ENCODE measurements at places on chromosomes 13 and 19.

DNA sequence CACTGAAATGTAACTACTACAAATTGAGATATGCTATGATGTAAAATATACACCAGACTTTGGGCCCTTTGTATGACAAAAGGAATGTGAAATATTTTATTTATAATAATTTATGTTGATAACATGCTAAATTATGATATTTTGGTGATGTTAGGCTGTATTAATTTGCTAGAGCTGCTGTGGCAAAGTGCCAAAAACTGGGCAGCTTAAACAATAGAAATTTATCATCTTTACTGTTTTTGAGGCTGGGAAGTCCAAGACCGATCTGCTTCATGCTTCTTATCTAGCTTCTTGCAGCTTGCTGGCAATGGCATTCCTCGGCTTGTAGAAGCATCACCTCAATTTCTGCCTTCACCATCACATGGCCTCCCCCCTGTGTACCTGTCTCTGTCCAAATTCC, 245.0 kb downstream of the GPC5 start:
- DNase-seq, result no peak

- DNase-seq, result no peak
Observed at GRCh38 chr13:20132052-20132634, 28.7 kb downstream of the GJA3 start.

DNA sequence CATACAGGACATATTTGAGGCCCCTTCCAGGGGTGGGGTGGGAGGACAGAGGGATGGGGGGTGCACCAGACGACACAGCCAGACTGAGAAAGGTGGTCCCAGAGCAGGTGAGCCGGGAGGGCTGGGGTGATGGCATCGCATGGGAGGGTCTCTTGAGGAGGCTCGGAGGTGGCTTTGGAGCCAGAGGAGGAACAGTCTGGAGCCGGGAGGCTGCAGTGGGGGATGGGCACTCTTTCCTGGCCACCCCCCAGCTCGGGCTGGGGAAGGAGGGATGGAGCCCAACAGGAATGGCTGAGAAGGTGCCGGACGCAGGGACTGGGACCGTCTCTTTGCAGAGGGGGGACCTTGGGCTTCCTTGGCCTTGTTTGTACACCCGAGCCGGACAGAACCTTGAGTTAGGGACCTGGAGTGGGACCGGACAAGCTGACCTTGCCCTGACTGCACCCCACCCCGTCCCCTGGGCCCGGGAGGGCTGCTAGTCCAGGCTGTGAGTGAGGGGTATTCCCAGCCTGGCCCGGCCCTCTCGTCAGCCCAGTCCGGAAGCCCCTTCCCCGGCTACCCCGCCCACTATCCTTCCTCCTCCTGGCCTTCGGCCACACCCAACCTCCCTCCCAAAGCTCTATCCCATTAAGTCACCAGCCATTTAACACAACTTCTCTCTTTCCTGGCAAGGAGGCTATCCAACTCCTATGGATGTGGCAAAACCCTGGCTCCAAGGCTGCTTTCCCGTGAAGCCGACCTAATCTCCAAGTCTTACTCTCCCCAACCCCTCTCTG, 816 bp upstream of the TBXA2R start:
- DNase-seq, result no peak

GRCh38 chr19:50932690-50933083, 20.2 kb downstream of the KLK5 start:
- no peak for DNase-seq

GRCh38 chr19:4097501-4097900, 26.4 kb downstream of the MAP2K2 start:
- no peak for DNase-seq

- no peak for DNase-seq
Observed at GRCh38 chr19:22116760-22117159, 64.5 kb downstream of the ZNF257 start.

DNA sequence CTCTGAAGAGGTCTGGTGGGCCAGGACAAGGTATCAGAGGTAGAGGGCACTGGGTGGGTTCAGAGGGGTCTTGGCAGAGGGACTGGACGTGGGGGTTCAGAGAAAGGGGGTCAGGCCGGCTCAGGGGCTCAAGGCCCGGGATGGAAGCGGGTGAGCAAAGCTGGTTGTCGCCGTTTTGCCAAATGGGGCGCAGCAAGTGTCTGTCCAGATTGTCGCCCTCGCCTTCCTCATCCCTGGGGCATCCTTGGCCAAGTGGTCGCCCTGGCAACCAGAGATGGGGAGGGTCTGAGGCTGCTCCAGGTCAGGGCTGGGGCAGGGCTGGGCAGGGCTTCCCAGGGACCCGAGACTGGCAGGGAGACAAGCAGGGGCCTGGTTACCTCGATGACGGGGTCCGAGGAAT, 6.8 kb downstream of the DOHH start:
- DNase-seq, result no peak

GRCh38 chr13:25440061-25440460, 68.3 kb downstream of the ATP8A2 start:
- DNase-seq, result no peak

DNA sequence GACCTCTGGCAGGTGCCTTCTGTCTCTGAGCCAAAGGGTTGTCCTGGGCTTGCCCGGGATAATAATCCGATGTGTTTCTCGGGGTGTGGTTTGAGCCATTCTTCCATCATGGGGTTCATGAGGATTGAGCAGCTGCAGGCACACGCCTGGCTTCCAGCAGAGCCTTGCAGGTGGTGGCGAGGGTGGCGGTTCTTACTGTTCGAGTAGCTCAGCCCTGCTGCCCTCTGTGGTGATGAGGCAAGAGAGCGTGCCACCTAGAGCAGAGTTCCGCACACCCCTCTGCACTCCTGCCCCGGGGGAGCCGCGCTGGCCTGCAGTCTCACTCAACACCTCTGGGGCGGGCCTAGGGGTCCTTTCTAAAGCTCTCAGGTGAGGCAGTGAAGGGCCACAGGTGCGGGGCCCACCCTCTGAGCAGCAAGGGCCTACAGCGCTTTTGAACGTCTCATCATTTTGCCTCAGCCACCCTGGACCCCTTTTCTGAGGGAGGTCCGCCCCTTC, 3.8 kb downstream of the SCN1B start:
- no peak for DNase-seq

DNA sequence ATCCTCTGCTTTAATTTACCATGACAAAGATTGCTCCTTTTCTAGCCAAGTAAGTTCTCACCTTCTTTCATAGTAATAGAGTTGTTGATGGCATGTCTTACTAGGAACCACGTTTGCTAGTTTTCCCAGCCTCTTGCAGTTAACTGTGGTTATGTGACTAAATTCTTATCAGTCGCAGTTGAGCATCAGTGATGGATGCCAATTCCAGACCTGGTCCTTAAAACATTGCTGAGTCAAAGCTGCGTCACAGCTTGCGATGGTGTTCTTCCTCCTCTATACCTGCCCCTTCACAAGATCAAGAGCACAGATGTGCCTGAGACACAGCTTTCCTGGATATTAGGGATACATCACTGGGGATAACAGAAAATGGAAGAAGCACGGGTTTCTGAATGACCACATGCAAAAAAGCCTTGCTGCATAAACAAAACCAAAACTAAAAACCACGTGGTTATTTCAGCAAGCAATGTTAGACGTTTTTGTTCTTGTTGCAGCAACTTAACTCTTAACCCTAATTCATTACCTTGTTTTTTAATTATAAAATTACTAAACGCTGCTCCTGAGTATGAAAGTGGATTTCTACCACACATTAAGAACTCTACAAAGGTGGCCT, 97.6 kb upstream of the DACH1 start:
- no peak for DNase-seq

GRCh38 chr13:113118261-113119021, 4.2 kb upstream of the F10 start:
- DNase-seq, result no peak

DNA sequence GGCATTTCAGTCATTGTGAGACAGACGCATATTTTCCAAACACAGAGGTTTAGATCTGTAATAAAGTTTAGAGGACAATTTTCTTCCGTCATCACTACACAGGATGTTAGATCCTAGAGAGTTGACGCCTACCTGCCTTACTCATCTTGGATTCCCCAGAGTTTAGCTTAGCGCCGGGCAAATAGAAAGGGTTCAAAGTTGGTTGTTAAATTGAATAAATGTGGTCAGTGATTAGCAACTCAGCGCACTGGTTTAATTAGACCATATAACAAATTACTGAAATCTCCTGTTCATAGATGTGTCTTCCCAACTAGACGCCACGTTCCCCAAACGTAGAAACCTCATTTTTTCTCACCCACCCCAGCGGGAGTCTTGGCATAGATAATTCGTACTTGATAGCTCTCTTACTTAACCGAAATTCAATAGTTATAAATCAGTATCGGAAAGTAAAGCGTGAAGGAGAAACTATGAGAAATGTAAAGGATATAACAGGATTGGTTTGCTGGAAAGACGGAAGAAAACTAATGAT, 726 bp upstream of the UFM1 start:
- no peak for DNase-seq

- no peak for DNase-seq
Observed at GRCh38 chr13:109401307-109401706, 385.1 kb downstream of the IRS2 start.

DNA sequence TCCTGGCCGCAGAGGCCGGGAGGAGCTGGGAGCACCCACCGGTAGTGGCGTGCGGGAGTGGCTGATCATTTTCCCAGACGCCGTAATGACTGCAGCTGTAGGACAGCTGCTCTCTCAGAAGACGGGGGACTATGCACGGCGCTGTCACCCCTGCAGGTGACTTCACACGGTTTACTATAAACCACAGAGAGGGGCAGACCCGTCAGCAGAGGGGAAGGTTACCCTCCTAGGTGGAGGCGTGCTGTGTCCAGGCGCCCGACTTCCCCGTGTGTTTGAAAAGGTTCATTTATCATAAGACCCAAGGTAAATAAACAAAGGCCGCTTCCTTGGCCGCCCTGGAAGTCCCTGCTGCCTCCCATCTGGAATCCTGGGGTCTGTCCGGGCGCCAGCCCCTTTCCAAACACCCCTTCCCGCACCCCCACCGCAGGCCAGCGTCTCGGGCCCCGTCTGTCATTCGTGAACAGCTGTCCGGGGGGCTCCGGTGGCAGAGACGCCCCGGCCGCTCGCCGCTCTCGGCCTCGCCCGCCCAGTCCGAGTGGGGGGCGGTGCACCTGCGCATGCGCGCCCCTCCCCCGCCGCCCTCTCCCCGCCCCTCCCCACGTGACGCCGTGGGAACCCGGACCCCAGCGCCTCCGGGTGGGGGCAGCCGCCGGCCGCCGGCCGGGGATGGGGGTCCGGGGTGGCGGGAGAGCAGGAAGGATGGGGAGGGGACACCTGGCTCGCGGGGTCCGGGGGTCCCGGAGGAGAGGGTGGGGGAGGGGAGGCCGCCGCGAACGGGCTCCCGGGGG, 915 bp downstream of the SHC2 start:
- DNase-seq, result no peak

DNA sequence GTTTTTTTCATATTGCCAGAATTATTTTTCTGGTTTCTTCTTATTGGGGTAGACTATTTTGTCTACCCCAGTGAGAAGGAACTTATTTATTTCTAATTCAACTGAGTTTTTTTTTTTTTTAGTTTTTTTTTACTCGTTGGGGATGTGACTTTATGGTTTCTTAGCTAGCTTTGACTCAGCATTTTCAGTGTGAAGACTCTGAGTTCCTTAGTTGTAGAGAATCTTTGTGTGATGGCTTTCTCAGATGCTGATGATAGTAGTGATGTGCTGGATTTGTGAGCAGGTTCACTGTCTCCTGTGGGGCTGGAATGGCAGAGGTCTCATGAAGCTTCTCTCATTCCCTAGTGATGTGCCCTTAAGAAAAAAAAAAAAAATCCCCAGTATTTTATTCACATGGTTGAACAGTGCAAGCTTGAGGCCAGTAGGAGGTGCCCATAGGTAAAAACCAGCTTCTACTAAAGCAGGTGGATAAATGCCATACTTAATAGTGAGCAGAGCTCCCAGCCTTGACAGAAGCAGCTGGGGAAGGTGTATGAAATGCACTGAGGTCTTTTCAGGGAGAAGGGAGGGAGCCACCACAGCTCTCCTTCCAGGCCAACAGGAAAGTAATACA, 106.2 kb upstream of the KLF5 start:
- DNase-seq, result no peak

- no peak for DNase-seq
Observed at GRCh38 chr13:24511816-24512196, 772 bp downstream of the PARP4 start.

- DNase-seq, result no peak
Observed at GRCh38 chr19:1304197-1304924, 18.7 kb downstream of the EFNA2 start.

GRCh38 chr13:44514278-44514677, 61.9 kb downstream of the TSC22D1 start:
- DNase-seq, result no peak

DNA sequence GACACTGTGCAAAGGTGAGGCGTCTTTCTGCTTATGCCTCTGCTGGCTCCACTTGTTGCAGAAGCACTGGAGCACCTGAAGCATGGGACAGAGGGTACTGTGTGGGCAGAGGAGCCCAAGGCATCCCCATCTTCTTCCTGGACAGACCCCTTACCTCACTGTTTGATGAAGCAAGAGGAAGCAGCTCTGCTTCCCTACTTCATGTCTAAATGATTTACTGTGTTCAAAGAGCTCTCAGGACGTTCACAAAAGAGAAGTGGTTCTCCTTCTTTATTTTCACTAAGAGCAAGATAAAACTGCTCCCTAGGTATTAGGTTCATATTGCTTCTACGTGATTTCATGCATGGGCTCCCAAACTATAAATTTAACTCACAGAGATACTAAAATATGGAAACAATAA, 1635.4 kb upstream of the SLC10A2 start:
- no peak for DNase-seq

DNA sequence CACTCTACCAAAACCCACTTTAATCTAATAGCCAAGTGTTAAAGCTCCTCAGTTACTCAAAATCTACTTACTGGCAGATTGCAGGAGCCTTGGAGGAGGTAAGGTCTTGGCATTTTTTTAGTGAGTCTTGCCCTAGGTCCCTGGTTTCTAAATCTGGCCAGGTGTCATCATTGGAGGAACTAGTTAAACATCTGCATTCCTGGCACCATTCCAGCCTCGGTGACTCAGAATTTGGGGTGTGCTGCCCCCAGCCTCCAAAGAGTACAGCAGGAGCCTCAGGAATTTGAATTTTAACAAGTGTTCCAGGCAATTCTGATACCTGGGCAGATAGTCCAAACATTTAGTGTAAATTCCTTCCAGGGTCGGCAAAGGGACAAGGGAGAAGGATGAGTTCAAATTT, 37.4 kb downstream of the KLF5 start:
- no peak for DNase-seq

- DNase-seq, result no peak
Observed at GRCh38 chr19:47573071-47574026, at the start of gene ZNF541. TSS of gene ZNF541 (minus strand) at chr19:47573148. CDS start at chr19:47555856, 17,292 bp downstream.

DNA sequence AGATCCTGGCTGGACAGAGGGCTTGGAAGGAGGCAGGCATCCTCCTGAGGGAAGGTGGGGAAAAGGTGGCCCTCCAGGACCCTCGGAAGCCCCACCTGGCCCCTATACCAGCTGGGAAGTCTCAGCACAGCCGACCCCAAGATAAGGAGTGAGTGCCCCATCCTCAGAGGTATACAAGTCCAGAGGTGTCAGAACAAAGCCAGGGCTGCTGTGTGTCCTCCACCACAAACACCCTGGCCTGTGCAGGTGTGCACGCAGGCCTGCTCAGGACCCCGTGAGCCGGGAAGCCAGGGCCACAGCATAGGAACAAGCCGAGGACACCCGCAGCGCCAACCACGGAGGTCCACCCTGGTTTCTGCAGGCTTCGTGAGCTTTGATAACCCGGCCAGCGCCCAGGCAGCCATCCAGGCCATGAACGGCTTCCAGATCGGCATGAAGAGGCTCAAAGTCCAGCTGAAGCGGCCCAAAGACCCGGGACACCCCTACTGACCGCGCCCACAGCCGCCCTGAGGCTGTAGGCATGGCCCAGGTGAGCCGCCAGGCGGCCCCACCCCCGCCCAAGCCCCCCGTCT, 68.6 kb downstream of the CELF5 start:
- no peak for DNase-seq

All from kidney epithelial cell (primary cell).